Foreskin keratinocyte (primary cell): ENCODE measurements at places on chromosomes 2 and 18. TPM values are rescaled to one million over a fixed set of nuclear protein-coding genes. Genes with fewer than 3 reads are reported as not detected.

The TUBA3D gene
- not detected in 2 replicates for total RNA-seq

DNA sequence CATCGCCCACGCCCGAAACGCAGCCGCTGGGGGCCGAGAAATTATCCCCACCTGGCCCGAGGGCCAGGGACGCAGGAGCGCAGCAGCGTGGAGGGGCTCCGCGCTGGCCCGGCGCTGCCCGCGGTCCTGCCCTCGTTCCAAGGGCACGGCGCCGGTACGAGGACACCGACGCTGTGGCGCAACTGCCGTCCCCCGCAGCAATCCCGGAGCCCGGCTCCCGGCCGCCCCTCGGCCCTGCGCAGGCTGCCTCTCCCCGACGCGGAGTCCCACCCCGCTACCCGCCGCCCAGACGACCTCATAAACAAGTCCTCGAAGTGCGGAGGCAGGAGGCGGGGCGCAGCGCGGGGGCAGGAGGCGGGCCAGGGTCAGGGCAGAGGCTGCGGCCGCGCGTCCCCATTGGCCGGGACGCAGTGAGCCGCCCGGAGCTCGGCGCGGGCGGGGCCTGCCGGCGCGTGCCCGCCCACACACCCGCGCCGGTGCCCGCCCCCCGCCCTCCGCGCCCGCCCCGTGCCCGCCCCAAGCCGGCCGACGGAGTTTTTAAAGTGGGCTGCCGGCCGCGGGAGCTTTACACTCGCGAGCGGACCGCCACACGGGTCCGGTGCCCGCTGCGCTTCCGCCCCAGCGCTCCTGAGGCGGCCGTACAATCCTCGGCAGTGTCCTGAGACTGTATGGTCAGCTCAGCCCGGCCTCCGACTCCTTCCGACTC, at the start of gene EPAS1:
EPAS1 (plus strand) TSS at position 568 of the 706 bp plus-strand sequence. CDS start 505 bp downstream, outside the sequence.
- DNase-seq: peak; percentile 13

The SLC5A7 gene
- total RNA-seq: not detected in 2 replicates

The RESP18 gene
- total RNA-seq: not detected in 2 replicates

The CXCR4 gene
- total RNA-seq: not detected in 2 replicates

GRCh38 chr2:127569666-127570065, 34.2 kb downstream of the MYO7B start:
- DNase-seq: no peak

- DNase-seq: peak; percentile 3
These were observed 893.0 kb upstream of the POU3F3 start for GRCh38 chr2:103960951-103961350.

The SPATA3 gene
- total RNA-seq: not detected in 2 replicates

The GPR39 gene
- total RNA-seq: 10.5 and 11.3 TPM in 2 replicates

The IL1F10 gene
- not detected in 2 replicates for total RNA-seq

- DNase-seq: no peak
These were observed 10.6 kb downstream of the MYO1B start for GRCh38 chr2:191255756-191256312.

GRCh38 chr2:96882230-96882629, 12.3 kb upstream of the SEMA4C start:
- peak; percentile 62 for DNase-seq

DNA sequence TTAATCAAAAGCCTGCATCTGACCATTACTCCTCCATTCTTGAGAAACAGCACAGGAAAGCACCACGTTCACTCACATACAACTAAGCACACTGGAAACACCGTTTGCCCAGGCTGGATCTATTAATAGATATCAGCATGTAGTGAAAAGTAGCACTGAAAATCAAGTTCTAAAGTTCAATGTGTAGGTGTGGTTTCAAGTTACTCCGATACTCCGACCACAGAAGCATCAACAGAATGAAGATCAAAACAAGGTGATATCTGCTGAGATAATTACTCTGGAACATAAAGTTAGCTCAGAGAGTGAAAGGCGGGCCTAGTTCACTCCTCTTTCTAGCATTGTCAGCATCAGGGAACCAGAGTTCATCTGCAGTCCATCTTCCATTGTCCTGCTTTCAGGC, 1367.4 kb upstream of the ACVR2A start:
- no peak for DNase-seq

GRCh38 chr2:132671151-132671835, 1.3 kb upstream of the LYPD1 start:
- peak; percentile 91 for DNase-seq

The GNLY gene
- total RNA-seq: not detected in 2 replicates

DNA sequence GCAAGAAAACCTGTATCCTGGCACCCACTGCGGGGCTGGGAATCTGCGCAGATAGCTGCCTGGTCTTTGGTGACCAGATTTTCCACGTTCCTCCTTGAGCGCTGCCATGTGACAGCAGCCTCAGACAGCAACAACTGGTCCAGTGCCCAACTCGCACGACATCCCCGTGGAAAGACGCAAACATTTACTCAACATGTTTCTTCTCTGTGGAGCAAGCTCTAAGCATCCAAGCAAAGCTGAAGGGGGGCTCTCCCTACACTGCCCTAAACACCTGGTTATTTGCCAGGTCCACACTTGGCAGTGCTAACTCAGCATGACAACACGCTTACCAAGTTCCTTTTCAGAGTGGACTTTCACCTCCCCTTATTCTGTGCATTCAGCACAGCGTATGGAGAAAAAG, 11.3 kb downstream of the ZNF516 start:
- DNase-seq: no peak

The CCDC74B gene
- 4.9 and 9.7 TPM in 2 replicates for total RNA-seq

DNA sequence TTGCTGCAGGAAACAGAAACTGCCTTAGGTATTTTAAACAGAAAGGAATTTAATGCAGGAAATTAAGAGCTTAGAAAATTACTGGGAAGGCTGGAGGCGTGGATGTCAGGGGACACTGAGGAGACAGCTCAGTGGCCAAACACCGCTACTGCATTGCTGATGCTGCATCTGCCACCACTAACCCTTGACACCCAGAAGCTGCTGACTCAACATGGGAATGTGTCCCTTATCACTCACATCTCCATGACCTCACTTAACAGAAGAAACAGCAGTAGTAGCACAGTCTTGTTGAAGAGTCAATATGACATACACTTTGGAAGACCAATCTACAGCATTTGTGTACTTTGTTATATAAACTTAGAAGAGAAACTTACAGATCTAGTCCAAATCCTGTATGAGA, 906.1 kb downstream of the SLC4A3 start:
- no peak for DNase-seq

- peak; percentile 37 for DNase-seq
These were observed 65.9 kb downstream of the BCL2 start for GRCh38 chr18:63253428-63254372.

The POMC gene
- 0.39 and 0.71 TPM in 2 replicates for total RNA-seq

The CYP26B1 gene
- 0.31 and 1.0 TPM in 2 replicates for total RNA-seq

DNA sequence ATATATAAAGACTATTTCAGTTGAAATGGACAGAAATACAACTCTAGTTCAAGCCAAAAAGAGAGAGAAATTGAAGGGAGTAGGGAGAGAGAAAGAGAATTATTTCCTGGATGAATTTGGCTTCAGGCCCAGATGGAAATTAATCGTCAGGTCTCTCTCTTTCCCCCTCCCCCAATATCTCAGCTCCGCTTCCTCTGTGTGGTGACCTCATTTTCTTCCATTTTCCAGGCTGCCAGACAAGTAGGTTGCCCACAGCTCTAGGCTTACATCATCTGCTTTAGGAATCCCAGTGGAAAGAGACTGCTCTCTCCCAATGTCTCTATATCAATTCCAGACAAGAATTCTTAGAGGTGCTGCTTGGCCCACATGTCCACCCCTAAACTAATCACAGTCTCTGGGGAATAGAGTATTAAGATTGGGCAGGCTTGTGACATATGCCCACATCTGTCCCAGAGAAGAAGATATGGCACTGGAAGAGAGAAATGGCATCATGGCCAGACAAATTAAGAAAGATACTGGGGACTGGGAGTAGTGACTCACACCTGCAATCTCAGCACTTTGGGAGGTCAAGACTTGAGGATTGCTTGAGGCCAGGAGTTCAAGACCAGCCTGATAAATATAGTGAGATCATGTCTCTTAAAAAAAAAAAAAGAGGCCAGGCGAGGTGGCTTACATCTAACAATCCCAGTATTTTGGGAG, 37.2 kb upstream of the CFAP36 start:
- peak; percentile 40 for DNase-seq

DNA sequence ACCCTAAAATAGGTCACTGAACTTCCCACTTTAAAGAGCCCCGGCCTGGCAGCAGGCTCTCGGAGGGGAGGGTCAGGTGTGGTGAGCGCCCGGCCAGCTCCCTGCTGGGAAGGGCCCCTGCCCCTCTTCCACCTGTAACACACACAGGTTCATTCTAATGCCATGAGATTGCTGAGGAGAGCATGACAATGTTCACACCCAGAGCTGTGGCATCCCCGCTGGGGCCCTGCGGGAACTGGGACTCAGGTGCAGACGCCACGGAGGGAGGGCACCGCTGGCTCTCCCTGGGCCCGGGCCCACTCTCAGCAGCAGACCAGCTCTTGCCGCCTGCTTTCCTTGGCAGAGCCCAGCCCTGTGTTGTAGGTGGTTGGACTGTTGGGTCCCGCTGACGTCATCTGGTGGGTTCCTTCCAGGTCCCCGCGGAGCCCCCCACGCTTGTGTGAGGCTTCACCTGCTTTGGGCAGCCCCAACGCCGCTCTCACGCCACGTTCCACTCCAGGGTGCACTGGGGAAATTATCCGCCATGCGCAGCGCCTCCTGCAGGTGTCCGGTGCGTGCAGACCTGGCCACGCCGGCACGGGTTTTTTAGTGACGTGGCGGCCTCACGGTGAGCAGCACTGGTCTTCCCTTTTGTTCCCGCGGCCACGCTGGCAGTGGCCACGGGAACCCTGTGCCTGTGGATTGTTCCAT, 50.4 kb upstream of the KCNG2 start:
- no peak for DNase-seq

The CKAP2L gene
- 30.1 and 40.8 TPM in 2 replicates for total RNA-seq

DNA sequence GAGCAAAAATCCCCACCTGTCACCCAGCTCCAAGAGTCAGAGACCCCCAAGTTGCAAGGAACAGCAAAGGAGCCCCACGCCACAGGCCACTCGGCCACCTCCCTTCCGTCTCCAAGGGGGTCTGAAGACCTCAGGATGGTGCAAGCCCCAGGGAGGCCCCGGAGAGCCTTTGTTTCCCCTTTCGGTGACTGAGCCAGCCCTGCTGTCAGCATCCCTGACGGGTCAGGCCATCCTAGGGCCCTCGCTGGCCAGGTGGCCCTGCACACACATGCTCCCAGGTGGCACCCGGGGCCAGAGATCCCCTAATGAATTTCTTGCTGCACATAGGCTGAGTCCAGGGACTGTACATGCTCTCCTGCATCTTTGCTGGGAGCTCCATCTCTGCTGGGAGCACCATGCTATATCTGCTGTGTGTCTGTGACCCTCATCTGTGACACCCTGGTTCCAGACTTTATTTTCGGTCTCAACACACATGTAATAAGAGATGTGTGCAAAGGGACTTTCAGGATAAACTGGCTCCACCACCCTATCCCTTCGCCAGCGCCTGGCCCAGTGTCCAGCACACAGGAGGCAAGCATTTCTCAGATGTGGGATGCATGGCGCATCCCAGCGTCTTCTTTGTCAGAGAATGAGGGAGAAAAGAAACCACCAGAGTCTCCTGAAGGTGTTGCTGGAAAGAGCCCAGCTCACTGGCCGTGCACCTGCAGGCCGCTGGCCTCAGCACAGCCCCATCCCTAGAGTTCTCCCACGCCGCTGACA, 27.4 kb downstream of the ADI1 start:
- DNase-seq: no peak

DNA sequence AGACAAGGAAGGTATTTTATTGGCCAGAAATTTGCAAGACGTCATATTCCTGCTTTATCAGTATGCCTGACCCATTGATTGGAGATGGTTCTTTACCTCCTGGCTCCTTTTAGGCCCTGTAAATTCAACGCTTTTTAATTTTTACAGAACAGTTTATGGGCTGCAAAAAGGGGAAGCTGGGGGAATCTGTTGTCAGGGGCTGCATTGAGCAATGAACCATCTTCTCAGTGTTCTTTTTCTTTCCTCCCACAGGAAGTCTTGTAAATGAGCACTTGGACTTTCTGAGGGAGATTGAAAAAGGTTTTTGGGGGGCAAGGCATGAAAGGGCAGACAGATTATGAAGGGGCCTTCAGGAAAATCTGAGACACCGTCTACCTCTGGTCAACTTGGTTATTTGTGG, 503.6 kb upstream of the TNP1 start:
- DNase-seq: no peak

The RGPD3 gene
- 0.14 TPM in 2 replicates for total RNA-seq

DNA sequence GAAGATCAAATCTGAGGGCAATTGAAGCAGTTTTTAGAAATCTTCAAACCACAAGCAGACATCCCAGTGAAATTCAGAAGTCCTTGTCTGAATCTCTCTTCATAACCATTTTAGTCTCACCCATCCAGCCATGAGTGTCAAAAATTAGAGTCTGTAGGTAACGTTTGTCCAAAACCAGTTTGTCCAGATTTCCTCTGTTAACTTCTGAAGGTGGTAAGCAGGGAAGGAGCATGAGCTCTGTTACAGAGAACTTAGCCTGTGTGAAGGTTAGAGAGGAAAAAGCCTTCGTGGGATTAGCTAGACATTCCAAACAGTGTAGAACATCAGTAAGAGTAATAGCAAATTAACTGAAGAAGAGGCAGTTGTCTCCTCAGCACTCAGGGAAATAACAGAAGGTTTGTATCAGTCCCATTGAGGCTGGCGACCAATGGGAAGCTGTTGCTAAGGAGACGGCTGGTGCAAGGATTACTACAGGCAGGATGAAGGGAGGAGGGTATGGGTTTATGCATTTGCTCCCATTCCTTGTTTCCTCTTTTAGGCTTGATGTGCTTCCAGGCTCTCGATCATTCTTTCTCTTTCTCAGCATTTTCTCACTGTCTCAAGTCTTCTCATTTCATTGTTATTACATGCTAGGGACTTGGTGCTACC, 8.7 kb upstream of the GPR155 start:
- DNase-seq: peak; percentile 42

DNA sequence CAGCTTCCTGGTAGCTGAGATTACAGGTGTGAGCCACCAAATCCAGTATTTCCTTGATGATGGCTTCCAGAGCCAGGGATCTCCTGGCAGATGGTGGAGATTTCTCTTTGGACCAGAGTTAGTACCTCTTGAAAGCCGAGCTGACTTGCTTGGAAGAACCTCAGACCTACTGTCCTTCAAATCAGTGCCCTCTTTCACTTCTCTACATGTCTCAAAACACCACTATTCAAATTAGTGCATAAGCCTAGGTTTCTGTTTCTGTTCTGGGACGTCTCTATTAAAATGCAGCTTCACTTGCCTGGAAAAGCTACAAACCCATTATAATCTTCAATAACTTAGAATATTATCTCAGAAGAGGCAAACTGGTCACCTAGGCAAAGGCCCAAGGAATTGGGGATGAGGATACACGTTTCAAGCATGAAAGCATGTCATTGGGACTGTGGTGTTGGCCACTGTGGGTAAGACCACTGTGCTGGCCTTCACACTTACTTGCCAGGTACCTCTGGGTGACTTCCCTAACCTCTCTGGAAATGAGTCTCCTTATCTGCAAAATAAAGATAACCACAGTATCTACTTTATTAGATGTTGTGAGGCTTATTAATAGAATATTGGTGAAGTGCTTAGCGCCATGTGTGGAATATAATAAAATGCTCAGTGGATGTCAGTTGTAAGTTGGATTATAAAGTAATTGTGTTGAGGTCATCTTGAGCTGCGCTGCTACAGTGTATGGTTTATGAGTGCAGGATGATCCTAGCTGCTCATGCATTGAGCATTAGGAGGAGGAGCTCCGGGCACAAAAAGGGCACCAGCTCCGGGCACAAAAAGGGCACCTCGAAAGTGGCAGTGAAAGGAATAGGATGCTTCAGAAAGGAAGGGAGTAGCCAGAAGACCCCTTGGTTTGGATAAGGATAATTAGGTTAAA, 84.5 kb downstream of the DOCK10 start:
- DNase-seq: no peak

The GEN1 gene
- 20.1 and 20.7 TPM in 2 replicates for total RNA-seq
